IMR-90 (cell line): ENCODE measurements at places on chromosomes 2 and 18. TPM values are rescaled to one million over a fixed set of nuclear protein-coding genes. Genes with fewer than 3 reads are reported as not detected.

The UBE2F gene
- polyA plus RNA-seq: 53.5 and 59.8 TPM in 2 replicates

The HJURP gene
- 26.5 and 27.1 TPM in 2 replicates for polyA plus RNA-seq

The ABCG8 gene
- not detected in 2 replicates for polyA plus RNA-seq

The CYTIP gene
- polyA plus RNA-seq: not detected in 2 replicates

The NT5C1B gene
- not detected in 2 replicates for polyA plus RNA-seq

The VSNL1 gene
- polyA plus RNA-seq: 0.24 and 0.32 TPM in 2 replicates

The APLF gene
- 1.2 and 1.5 TPM in 2 replicates for polyA plus RNA-seq

The ANKRD29 gene
- 0.07 and 0.31 TPM in 2 replicates for polyA plus RNA-seq

The LAMA3 gene
- polyA plus RNA-seq: 0.13 and 0.19 TPM in 2 replicates

The TMEM169 gene
- polyA plus RNA-seq: 0.15 and 0.17 TPM in 2 replicates

The CCDC74A gene
- polyA plus RNA-seq: 11.9 and 13.5 TPM in 2 replicates

The GAL3ST2 gene
- 0.07 TPM in 1 of 2 replicates, not detected in the other for polyA plus RNA-seq

GRCh38 chr2:126971162-126971480, 72.4 kb downstream of the TEX51 start:
- H3K4me1 ChIP-seq: no peaks in the 10 kb centered on the region
- no peak overlapping the region for H3K4me3 ChIP-seq
- no peaks in the 10 kb centered on the region for H3K36me3 ChIP-seq
- no peak overlapping the region for H3K27ac ChIP-seq

DNA sequence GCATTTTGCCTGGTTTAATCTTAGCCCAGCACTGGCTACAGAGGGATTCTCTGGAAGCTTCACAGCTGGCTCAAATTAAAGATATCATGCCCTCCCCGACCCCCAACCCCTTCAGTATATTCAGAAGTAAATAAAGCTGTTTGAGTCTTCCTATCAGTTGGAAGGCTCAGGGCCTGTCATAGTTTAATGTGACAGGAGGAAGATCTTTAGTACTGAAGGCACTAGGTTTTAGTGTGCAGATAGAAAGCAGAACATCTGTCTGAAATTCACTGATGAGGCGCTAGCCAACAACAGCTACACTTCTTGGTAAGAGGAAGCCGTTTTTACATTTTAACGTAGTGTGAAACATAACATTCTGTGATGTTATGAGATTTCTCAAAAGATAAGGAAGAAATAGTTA, 969.1 kb upstream of the CDH2 start:
- H3K36me3 ChIP-seq: no peaks in the 10 kb centered on the region
- H3K4me3 ChIP-seq: no peak overlapping the region
- no peaks in the 10 kb centered on the region for H3K27me3 ChIP-seq
- no peaks in the 10 kb centered on the region for H3K4me1 ChIP-seq
- no peak for DNase-seq

DNA sequence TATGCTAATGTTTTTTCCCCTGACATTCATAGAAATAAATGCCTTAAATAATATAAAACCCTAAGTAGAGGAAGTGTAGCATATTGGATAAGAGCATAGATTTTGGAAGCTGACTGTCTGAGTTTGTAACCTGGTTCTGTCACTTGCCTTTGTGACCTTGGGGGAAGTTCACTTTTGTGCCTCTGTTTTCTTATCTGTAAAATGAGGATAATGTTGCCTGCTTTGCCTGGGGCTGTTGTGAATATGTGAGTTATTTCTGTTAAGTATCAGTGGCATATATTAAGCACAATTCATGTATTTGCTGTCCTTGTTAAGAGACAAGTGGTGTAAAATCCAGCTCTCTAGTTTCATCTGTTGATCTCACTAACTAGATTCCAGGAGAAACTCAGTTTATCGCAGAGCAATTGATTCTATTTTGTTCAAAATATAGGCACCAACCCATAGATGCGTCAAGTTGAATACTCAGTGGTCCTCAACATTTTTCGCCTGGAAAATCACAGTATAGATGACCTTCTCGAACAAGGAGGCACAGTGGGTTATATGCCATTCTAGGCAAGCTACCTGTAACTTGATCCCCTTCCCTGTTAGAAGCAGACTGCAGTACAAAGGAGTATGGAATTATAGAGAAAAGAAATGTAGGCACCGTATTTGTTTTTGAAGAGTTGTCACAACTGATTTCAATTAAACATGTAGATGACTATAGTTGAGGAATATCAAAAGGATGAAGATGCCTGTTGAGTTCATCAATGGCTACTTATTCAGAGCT, 67.0 kb downstream of the SOCS6 start:
- H3K4me1 ChIP-seq: no peaks in the 10 kb centered on the region; the same call in 1 of the 2 replicates
- H3K36me3 ChIP-seq: peaks cover 2% of the 10 kb centered on the region; the same call in 1 of the 2 replicates
- no peak overlapping the region for H3K4me3 ChIP-seq
- no peak overlapping the region for H3K27ac ChIP-seq

DNA sequence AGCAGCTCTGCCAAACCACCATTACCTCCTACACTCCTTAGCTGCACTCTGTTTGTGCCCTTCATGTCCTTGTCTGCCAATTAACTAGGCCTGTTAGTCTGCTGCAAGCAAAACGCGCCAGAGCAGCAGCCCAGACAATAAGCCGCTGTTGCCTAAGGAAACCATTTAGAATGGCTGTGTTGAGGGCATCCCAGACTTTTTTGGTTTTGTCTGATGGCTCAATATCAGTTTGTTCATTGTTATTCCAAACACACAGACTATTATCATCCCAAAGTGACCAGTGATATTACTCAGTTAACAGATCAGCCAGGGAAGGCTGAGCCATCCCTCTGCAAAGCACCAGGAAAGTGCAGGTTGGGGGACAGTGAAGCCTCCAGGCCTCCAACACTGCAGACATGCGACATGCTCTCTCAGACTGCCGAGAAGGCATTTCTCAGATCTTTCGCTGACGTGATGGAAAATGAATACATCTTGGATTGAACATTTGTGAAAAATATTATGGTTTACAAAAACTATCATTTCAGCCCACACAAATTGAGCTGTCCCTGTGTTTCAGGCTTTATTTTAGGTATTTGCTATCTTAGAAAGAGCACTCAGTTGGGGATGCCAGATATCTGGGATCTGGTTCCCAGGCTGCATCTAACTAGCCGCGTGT, 182.0 kb upstream of the HNRNPA3 start:
- H3K36me3 ChIP-seq: no peaks in the 10 kb centered on the region
- no peaks in the 10 kb centered on the region for H3K4me1 ChIP-seq
- no peaks in the 10 kb centered on the region for H3K27me3 ChIP-seq
- no peak for DNase-seq

- no peaks in the 10 kb centered on the region for H3K27me3 ChIP-seq
- no peak overlapping the region for H3K27ac ChIP-seq
- no peaks in the 10 kb centered on the region for H3K4me1 ChIP-seq
Observed at GRCh38 chr2:208134928-208135586, 5.4 kb upstream of the CRYGC start.

DNA sequence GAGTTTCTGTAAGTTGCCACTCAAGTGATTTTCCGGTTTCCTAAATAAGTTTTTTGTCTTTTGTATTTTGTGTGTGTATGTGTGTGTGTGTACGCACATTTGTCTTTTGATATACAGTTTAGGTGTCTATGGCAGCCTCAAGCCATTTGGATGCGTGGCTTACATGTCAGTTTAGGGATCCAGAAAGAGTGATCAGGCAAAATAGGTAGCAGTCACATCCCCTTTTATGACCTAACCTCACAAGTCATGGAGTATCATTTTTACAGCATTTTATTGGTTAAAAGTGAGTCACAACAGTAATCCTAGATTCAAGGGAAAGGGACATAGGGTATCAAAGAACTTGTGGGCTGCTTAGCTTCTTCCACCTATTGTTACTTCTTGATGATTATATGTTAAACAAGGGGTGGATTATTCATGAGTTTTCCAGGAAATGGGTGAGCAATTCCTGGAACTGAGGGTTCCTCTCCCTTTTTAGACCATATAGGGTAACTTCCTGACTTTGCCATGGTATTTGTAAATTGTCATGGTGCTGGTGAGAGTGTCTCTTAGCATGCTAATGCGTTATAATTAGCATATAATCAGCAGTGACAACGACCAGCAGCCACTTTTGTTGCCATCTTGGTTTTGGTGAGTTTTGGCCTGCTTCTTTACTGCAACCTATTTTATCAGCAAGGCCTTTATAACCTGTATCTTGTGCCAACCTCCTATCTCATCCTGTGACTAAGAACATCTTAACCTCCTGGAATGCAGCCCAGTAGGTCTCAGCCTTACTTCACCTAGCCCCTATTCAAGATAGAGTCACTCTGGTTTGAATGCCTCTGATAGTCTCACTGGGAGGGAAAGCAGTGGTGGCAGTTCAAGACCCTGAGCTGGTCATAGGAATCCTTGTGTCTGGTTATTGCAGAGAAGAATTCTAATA, 8.6 kb upstream of the SOCS6 start:
- peaks cover 2% of the 10 kb centered on the region; the same call in 1 of the 2 replicates for H3K4me1 ChIP-seq
- H3K27me3 ChIP-seq: no peaks in the 10 kb centered on the region

DNA sequence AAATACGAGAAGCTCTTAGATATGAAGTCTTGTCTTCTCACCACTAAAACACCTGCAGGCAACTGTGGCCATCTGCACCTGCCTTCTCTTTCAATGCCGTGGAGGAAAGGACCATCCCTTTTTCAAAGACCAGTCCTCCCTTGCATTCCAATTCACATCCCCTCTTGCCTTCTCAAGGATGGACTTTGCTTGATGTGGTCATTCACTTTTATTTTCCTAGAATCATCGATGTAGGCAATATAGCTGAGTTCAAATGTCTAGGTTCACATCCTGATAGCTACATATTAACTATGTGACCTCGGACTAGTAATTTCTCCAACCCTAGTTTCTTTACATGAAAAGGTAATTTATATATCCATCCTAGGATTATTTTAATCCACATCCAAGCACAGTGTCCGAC, 110.1 kb downstream of the HIBCH start:
- H3K4me3 ChIP-seq: no peak overlapping the region
- no peak for DNase-seq
- no peaks in the 10 kb centered on the region for H3K27me3 ChIP-seq
- H3K27ac ChIP-seq: no peak overlapping the region
- H3K4me1 ChIP-seq: no peaks in the 10 kb centered on the region

DNA sequence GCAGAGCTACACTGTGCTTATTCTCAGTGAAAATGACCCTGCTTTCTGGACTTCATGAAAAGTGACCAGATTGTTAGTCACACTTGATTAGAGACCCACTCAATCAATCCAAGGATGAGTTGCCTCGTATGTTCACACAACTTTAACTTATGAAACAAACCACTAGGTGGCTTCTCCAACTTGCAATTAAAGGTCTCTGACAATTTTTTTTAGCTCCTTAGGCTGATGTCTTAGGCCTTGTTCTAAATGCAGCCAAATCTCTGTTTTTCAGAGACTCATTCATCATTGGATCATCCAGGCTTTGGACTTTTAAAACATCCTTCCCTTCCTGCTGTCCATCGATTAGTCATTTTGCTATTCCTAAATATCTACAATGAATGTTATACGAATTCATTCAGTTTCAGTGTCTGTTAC, 63.4 kb downstream of the MREG start:
- no peaks in the 10 kb centered on the region for H3K36me3 ChIP-seq
- H3K27ac ChIP-seq: no peak overlapping the region
- peak; percentile 67 for DNase-seq
- H3K4me1 ChIP-seq: no peaks in the 10 kb centered on the region
- H3K27me3 ChIP-seq: no peaks in the 10 kb centered on the region

GRCh38 chr2:78304678-78305077, 720.8 kb upstream of the REG3G start:
- H3K36me3 ChIP-seq: no peaks in the 10 kb centered on the region
- H3K4me3 ChIP-seq: no peak overlapping the region
- no peak overlapping the region for H3K27ac ChIP-seq
- H3K4me1 ChIP-seq: no peaks in the 10 kb centered on the region
- no peaks in the 10 kb centered on the region for H3K27me3 ChIP-seq

DNA sequence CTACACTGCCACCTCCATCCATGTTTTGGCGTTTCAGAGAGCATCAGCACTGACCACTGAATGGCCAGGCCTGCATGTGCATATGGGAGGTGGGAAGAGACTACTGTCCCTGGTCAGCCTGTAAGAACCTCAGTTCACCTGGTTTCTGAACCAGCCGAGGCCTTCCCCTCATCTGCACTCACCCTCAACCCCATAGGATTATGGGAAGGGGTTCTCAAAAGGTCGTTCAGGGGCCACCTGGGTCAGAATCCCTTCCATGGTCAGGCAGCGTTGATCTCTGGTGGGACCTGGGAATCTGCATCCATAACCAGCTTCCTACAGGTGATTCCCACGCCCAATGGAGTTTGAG, 36.7 kb downstream of the TET3 start:
- DNase-seq: no peak
- H3K4me1 ChIP-seq: peaks cover 2% of the 10 kb centered on the region; the same call in 1 of the 2 replicates
- H3K27ac ChIP-seq: no peak overlapping the region
- no peak overlapping the region for H3K4me3 ChIP-seq
- no peaks in the 10 kb centered on the region for H3K27me3 ChIP-seq
- no peaks in the 10 kb centered on the region for H3K36me3 ChIP-seq

DNA sequence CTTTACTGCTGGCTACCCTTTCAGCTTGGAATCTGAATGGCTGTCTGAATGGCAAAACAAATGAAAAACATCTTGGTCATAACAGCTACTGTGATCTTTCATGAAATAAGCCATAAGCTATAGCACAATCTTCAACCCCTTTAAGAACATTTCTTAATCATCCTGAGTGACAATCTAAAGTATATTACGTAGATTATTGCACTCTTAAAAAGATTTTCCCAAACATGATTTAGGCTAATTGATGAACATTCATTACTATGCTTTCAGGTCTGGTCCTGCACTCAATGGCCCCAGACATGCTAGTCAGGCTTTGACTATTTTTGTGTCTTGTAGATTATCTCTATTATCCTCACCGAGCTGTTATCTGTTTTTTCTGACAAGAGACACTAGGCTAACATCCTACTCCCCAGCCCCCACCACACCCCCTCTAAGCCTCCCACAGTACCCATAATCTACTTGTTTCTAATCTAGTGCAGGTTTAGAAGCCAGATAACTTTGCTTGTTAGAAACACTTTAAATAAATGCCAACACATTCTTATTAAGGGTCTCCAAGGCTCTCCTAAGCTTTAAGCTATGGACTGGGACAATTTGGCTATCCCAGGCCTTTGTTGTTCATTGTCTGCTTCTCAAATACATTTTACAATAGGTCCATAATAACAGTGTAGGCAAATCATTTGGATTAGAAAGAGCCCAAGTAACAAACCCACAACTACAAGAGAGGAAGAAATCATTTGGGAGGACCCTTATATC, 4.2 kb downstream of the SMAD2 start:
- no peaks in the 10 kb centered on the region for H3K27me3 ChIP-seq
- no peak for DNase-seq
- 0 out of 2 replicates have a peak, but pooled peaks cover 2% of the 10 kb centered on the region for H3K4me1 ChIP-seq
- no peaks in the 10 kb centered on the region for H3K36me3 ChIP-seq

GRCh38 chr2:9199716-9200632, 6.6 kb upstream of the ASAP2 start:
- H3K4me3 ChIP-seq: no peak overlapping the region
- H3K4me1 ChIP-seq: peaks cover 13% of the 10 kb centered on the region
- peak overlapping the region; percentile 70; the same call in 1 of the 2 replicates for H3K27ac ChIP-seq
- peak; percentile 79 for DNase-seq
- no peaks in the 10 kb centered on the region for H3K27me3 ChIP-seq
